Midbrain (tissue), 1 donor: ENCODE measurements at places on chromosomes 16 and 17.
A peak's percentile ranks its signal among the peaks of the same experiment; 100 is the strongest.

DNA sequence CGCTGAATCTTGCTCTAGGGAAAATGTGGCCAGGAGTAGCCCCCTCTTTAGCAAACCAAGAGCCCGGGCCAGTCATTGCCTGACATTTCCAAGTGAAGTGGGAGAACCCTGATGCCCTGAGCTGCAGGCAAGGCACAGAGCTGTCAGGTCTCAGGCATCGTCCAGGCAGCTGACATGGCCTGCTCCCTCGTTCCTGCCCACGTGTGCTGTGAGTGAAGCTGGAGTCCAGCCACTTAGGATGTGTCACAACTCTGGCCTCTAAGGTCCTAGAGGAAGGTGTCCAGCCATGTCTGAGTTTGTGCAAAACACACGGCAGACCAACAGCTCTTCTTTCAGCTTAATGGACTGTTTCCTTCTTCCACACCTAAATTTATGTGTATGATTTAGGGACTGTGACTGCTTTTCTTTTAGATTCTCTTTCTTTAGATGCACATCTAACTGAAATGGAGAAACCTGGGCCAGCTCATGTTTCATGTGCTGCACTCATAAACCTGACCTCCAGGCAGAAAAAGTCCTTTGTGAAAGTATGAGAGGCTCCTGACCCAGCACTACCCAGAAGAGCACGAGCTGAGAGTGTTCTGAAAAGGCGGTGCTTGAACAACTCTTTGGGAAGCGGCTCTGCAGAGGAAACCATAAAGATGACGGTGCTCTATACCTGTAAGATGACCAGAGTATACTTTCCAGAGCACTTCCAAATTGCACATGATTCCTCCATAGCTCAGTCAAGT lies 14.8 kb upstream of the LIMD2 start:
- DNase-seq, result no peak

DNA sequence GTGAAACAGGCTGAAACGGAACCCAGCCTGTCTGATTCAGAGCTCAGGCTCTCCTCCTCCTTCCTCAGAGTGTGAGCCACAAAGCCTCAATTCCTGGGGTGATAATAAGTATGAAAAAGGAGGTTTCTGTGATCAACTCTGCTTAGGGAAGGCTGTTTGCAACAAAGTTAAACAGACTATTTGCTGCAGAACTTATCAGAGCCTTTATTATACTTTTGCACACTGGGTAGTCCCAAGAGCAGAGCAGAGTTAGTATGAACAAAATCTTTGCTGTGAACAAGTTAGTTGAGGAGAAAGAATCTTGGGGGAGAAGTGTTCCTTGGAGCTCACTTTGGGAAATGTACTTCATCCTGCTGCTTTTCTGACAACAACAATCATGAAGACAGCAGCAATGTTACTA lies 67.4 kb downstream of the MRM1 start:
- DNase-seq, result no peak

GRCh38 chr17:42026857-42027589 lies 7.1 kb downstream of the NKIRAS2 start:
- DNase-seq, result no peak

GRCh38 chr16:55263271-55264250 lies 60.4 kb upstream of the IRX6 start:
- no peak for DNase-seq

DNA sequence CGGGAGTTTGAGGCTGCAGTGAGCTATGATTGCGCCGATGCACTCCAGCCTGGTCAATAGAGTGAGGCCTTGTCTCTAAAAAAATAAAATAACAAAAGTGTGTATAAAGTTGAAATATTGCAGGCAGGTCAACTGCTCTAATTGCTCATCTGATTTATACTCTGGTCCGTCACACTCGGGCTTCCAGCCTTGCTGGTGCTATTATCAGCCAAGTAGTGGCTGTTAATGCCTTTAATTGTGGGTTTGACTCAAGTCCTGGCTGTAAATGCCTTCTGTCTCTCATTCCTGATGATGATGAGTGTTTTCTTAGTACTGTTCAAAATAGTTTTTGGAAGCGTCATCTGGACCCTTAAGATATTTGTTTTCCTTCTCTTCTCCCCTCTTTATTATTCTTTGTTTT lies 18.4 kb downstream of the SYT17 start:
- no peak for DNase-seq

GRCh38 chr16:5895137-5895536 lies 797.5 kb upstream of the EEF2KMT start:
- DNase-seq, result no peak

GRCh38 chr17:12591021-12591735 lies 74.5 kb upstream of the MYOCD start:
- no peak for DNase-seq

DNA sequence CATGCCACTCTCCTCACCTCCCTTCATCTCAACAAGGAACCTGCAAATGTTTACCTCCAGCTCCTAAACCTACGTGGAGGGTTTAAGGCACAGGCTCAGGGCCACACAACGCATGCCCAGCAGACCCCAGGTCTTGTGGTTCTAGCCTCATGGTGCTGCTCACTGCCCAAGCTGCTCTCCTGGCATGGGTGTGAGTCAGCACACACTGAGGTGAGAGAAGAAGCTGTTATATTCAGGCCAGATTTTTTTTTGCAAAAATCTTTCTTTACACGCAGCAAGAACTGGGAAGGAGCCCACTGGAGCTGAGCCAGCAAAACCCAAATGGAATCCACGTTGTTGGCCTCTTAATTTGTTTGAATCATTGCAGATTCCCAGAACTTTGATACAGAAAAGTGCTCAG lies 5.5 kb upstream of the C16orf96 start:
- no peak for DNase-seq

DNA sequence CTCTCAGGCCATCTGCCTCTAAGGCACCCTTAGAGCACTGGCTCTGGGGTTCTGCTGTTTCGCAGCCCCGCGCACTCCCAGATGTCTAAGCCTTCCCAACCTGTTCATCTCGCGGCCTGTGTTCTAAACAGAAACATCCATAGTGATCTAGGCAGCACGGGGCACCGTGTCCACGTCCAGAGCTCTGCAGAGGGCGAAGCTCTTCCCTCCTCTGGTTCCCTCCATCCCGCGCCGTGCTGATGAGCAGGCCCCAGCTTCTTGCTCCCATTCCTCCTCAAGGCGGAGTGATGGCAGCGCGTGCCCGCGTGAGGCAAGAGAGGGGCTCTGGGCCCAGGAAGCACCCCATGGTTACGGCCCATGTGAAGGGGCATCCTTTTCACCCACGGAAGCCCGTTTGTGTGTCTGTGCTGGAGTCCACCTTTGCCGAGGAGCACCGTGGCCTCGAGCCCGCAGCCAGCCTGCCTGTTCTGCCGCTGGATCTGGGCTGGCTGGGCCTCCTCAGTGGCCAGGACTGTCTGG lies 3.6 kb downstream of the SPIRE2 start:
- no peak for DNase-seq

DNA sequence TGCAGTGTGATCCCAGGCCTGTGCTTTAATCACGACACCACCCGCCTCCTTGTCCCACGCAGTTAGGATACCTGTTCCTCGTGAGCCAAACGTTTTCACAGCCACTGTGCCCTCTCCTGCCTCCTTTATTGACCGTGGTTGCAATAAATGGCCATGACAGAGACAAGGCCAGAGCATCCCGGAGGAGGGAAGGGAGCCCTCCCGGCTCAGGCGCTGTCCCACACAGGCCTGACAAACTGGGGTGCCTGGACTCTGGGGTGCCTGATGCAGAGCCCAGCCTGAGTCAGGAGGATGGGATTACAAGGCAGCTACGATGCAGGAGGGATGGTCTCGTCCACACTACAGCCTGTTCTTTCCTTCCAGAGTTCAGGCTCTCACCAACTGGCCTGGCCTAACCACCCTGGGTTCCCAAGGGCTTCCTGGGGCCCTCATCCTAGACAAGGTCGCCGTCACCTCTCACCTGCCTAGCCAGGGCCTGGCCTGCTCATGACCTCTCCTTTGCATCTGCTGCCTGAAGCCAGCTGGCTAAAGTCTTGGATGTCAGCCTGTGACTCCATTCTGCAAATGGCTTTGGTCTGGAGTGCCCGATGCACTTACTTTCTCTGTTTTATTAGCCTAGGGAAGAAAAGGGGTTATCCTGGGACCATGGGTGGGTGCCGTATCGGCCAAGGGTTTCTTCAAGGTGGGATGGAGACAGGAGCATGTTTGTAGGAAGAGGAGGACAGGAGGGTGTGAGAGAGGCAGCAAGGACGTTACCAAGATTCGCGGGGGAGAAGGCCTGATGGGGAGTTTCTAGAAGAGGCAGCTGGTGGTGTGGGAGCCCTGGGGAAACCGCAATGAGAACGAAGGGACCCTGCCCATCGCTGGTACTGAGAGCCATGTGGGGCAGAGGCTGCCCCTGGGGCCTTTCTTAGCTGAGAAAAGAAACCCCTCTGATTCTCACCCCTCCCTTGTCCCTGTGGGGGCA lies 234.3 kb upstream of the TNRC6C start:
- no peak for DNase-seq

GRCh38 chr16:67657751-67658518 lies 2.1 kb downstream of the ACD start:
- DNase-seq, result no peak

DNA sequence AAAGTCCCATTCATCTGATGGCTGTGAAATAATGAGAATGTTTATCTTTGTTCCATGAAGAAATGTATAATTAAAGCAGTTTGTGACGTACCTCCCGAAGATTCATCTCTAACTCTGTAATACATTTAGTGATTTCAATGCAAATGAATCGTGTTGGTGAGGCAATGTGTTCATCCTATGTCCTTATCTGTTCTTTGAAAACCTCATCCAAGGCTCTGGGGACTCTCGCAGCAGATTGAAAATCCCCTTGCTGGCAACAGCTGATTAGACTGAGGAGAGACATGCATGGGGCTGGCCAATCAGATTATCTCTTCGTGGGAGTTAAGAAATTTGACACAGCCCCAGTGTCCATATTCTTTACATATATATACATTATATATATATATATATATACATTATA lies 1095.4 kb upstream of the EEF2KMT start:
- no peak for DNase-seq

- peak; percentile 57 for DNase-seq
Measured at GRCh38 chr16:19783363-19784182, 65.5 kb downstream of the IQCK start.

- DNase-seq, result no peak
Measured at GRCh38 chr16:4692460-4693295, 684 bp upstream of the NUDT16L1 start.

- peak; percentile 55 for DNase-seq
Measured at GRCh38 chr17:27244491-27245223, 49.3 kb upstream of the WSB1 start.

- DNase-seq, result no peak
Measured at GRCh38 chr16:86886651-86887050, 308.3 kb downstream of the FOXL1 start.

DNA sequence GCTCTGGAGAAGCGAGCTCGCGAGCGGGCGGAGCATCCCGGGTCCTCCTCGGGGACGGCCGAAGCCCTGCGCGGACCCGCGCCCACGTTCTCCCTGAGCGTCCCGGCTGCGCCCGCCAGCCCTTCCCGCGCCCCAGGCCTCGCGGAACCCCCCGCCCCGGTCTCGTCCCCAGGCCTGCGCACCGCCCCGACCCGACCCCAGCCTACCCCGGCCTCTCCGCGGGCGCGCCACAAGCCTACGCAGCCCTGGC lies 159 bp downstream of the USP36 start:
- DNase-seq, result no peak

DNA sequence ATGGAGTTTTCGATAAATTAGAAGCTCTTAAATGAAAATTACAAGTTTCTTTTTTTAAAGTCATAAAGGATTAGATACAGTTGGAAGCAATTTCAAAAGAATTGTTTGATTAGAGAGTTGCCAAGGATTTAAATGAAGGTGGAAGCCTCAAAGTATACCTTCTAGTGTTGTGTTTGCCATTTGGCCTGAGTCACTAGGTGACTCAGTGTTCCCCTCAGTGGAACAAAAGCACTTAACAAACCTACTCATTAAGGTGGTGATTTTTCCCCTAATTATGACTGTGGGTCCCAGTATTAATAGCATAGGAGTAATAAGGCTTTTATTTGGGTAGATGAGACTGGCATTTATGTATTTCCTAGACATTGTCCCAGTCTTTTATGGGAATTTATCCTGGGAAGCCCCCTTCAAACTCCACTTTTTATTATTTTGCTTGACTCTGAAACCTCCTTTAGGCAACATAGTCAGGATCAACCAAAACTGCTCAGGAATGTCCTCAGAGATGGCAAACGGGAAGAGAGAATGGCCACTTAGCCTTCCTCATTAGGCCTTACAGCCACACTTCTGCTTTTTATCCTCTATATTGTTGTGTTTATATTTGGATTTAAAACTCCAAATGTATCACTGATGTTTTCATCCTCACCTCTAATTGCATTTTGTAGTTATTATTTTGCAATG lies 161.0 kb downstream of the FTO start:
- DNase-seq, result peak; percentile 48

DNA sequence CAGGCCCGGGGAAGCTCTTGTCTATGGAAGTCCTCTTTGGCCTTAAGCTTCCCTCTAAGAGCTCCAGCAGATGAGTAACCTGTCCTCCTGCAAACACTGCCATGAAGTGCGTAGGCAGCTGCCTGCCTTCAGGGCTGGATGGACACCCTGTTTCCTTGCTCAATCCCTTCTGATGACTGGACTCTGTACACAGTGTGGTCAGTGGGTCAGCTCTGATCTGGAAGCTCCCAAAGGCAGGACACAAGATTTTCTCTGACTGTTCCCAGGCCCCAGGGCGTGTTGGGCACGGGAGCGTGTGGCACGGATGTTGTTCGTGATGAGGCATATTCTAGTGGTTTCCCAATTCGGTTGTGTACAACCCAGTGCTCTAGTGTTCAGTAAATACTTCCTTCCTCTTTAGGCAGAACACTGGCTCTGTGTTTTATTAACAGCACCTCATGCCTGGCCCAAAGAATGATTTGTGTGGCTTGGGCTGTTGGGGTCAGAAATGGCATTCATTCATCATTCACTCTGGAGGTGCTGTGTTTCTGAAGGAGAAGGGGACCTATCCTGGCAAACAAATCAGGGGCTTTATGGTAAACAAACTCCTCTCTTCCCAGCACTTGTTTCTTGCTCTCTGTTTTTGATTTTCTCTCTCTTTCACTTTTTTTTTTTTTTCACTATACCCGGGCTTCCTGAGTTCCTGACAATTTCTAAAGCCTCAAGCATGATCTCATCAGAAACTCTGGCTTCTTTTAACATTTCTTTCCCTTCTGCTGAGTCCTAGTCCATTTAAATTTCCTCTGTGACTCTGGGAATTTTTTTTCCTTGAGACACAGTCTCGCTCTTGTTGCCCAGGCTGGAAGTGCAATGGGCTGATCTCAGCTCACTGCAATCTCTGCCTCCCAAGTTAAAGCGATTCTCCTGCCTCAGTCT lies 12.0 kb upstream of the RNF157 start:
- DNase-seq, result no peak

- no peak for DNase-seq
Measured at GRCh38 chr17:38888842-38889241, 19.0 kb downstream of the LASP1 start.

GRCh38 chr17:49447628-49448302 lies 33.1 kb upstream of the PHB1 start:
- no peak for DNase-seq
